ENCODE measurements at places on chromosomes 1 and 21.
A peak's percentile ranks its signal among the peaks of the same experiment; 100 is the strongest.

DNA sequence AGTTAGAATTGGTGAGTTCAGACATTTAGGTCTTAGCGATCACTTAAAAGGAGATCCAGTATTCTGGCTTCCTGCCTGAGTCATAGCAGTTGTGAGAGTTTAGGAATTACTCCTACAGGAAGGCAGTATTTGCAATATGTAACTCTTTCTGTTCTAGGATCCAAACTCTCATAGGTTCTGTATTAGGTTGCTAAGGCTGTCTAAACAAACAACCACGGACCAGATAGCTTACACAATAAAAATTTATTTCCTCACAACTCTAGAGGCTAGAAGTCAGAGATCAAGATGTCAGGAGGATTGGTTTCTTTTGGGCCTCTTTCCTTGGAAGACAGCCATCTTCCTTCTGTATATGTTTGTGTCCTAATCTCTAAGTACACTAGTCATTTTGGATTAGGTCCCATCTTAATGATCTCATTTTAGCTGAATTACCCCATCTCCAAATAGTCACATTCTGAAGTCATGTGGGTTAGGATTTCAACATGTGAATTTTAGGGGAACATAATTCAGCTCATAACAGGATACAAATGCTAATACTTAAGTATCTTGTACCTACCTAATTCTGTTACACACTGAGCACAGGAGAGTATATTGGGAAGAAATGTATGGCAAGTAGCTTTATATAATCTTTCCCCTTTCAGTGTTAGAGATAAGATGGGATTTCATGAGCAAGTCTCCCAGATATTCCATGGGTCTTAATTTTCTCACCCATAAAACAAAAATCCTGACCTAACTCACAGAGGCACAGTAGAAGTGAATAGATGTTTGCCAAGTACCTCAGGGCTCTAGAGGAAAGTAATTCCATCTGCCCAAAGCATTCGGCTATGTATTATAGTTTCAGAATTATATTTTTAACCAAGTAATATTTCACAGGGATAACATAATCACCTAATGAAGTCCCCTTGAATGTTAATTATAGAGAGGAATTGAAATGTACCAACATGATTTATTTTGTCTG, 144.4 kb downstream of the PTBP2 start:
- no peak for DNase-seq

DNA sequence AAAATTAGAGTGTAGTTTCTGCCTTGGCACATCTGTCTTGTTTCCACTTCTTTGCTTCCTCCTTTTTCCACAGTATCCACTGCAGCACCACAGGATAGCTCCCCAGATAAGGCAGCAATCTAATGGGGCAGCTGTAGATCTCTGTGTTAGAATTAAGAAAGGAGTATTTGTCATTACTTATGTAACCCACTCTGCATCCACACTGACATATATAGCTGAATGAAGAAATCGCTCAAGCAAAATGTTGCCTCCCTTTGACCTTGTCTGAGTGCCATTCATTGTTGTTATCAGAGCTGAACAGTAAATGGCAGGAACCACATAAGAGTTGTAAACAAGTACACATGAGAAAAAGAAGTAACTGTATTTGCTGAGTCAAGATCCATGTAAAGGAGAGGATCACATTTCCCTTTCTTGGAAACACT, 45.9 kb upstream of the DPH5 start:
- DNase-seq: no peak

DNA sequence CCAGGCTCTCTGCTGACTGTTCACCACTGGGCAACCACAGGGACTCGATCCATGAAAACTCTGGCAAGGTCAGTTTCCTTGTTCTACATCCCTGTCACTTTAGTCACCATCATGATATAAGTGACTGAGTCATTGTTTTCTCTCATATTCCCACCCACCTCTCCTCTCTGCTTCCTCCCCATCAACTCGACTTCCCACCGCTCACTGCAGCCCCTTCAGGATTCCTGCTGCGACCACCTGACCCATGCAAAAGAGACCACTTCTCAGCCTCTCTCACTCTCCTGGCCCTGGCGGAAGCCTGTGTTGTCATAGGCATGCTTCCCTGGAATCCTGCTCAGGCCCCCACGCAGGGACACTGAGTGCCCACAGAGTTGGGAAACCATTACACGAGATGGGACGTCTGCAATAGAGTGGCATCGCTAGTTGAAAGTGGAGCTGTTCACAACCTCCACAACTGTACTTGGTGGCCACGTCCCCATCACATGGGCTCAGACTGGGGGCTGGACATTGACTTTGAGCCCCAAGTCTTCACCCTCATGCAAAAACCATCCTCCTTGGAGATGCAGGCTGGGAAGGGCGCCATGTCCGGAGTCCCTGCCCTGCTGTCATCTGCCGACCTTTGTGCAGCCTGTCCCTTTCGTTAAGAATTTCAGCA, 1.8 kb upstream of the TFF2 start:
- no peak for DNase-seq

DNA sequence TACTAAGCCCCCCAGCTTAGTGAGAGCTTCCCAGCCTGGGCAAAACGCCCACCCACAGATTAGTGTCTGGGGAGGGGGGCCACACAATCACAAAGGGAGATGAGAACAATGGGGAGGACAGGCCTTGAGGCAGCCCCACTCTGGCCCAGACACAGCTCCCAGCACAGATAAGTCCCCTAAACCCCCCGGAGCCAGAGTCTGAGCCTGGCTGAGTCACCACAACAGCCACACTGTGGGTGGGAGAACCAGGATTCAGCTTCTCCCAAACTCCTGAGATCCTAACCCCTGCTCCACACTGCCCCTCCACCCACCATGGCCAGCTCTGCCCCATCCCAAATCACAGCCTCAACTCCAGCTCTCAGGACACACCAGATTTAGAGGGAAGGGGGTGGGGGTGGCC, 4.2 kb downstream of the NECTIN4 start:
- DNase-seq: no peak

DNA sequence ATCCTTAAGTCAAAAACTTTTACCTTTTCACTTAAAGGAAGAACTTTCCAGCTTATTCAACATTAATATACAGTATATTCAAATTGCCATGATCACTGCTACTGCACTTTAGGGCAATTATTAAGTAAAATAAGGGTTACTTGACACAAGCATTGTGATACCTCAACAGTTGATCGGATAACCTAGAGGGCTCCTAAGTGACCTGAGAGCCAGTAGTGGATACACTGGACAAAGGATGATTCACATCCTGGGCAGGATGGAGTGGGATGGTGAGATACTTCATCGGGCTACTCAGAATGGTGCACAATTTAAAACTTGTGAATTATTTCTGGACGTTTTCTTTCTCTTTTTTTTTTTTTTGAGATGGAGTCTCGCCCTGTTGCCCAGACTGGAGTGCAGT, 54.5 kb upstream of the PPM1J start:
- DNase-seq: no peak

DNA sequence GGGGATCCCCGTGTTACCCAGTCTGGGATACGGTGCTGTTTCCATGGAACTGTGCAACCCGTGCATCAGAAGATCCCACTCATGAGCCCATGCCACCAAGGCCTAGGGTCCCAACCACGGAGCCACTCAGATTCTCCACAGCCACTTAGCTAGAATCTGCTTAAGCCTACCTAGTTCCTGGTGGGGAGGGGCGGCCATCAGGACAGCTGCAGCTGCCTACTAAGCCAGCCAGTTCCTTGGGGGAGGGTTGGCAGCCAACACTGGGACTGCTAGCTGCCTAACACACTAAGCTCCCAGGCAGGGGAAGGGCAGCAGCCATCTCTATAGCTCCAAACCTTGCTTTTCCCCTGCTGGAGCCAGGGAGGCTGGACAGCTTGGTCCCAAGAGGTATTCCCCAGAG, 549.2 kb upstream of the BRINP3 start:
- no peak for DNase-seq

GRCh38 chr1:165257969-165258459, 98.5 kb downstream of the LMX1A start:
- DNase-seq: peak; percentile 61

DNA sequence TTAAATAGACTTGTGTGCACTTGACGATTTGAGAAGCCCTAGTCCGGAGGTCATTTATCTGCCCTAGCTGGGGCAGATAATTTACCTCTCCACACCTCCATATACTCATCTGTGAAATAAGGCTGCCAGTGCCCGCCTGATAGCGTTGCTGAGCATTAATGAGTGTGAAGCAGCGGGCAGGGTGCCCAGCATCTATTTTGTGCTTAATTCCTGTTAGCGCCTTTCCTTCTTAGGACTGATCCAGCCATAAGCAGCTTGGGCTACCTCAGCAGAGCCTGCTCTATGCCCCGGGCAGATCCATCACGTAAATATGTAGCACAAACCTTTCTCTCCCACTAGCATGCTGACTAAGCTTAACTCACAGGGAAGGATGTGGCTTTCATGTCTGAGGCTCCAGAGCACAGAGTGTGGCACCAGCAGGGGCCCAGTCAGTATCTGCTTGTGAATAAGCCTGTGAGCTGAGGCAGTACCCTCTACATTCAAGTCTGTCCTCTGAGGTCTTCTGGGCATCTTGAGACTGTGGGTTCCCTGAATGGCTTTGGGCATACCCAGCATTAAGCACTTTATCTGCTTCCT, 21.5 kb upstream of the RNF187 start:
- DNase-seq: peak; percentile 75

DNA sequence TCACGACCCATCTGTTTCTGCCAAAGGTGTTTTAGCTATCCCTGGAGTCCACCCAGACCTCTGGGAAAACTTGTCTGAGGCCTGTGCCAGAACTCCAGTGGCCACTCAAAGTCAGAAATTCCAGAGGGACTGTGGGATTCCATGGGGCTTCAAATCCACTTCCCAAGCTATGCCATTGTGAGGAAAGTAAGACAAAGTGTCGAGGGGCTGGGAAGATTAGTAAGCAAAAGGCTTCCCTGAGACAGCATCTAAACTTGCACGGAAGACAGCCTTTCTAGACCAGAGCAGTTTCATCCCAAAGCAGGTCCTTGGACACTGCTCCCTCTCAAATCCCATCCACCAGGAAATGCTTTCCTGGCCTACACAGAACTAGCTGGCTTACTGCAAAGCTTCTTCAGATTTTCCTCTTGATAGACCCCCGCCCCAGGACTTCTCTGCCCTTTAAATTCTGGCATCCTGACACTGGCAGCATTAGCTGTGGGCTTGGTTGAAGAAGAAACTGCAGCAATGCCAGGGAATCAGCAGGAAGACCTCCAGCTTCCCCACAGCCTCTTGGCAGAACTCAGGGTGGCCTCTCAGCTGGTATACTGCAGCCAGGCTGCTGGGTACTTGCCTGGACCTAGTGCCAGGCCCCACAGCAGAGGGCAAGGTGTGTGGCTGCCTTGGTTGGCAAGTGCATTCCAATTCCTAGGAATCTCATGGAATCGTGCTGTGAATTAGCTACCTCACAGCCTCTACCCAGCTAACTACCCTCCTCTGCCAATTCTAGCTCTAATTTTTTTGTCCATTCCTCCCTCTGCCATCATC, 27.3 kb upstream of the LMX1A start:
- no peak for DNase-seq
